ENCODE measurements at places on chromosomes 12 and 14.

GRCh38 chr12:84636801-84637290 is 275.8 kb downstream of the SLC6A15 start:
- DNase-seq, result no peak

- no peak for DNase-seq
These were observed 49.8 kb downstream of the ADCK1 start for GRCh38 chr14:77849711-77850110.

GRCh38 chr12:120710805-120711296 is 593 bp downstream of the UNC119B start:
- DNase-seq, result no peak

DNA sequence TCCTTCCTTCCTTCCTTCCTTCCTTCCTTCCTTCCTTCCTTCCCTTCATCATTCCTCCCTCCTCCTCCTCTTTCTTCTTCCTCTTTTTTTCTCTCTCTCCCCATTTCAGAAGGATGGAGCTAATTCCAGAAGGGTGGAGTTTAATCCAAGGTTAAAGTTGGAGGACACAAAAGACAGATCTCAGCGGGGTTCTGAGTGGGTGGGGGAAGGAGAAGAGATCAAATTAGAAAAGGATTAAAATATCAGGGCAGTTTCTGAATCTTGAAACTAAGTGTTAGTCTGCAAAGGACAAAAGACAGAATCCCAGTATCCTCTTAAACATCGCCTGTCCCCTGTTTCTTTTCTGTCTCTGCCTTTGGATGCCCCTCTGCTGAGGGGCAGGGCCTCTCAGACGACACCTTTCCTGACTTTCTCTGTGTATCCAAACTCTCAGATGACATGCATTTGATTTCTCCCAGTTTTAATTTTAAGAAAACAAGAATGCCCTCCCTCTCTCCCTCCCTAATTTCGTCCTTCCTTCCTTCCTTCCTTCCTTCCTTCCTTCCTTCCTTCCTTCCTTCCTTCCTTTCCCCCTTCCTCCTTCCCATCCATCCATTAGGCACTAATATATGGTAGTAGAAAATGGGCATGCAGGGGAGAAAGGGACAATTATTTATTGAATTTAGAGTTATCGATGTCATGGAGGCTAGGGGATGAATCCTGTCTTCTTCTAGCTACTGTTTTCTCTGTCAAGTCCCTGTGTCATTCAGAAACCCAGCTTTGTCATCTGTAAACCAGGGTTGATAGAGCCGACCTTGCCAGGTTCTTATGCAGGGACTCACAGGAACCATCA is 269.1 kb downstream of the VRK1 start:
- no peak for DNase-seq

DNA sequence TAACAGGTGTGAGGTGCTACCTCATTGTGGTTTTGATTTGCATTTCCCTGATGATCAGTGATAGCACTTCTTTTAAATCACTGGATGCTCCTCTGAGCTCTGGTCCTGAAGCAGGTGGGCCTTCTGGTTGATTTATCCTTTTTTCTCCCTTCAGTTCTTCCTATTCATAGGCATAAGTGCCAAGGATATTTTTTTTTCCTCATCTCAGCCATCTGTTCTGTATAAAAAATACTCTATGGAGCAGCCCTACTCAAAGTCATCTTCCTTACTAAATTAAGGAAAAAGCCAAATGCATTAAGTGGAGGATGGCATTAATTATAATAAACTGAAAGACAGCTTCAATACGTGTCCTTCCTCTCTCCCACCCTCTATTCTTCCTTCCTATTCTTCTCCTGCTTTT is 18.4 kb downstream of the SPIC start:
- no peak for DNase-seq

- no peak for DNase-seq
These were observed 2.5 kb upstream of the TEP1 start for GRCh38 chr14:20415782-20416206.

DNA sequence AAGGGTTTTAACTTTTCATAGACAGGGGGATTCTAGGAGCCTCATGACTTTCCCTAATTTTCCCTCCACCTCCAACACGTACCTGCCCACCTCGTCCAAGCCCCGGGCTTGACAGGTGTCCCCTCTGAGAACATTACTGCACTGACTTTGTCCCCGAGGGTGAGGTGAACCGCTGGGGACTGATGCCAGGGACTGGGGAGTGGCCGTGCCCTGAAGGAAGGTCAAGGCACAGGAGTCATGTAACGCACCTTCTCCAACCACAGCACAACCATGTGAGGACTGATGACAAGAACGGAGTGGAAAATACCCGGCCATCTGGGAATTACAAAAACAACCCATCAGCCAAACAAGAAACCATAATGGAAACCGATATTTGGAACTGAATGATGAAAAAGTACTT is 214.7 kb upstream of the C14orf180 start:
- no peak for DNase-seq

- DNase-seq, result no peak
These were observed 91.4 kb upstream of the ALX1 start for GRCh38 chr12:85188619-85189018.

GRCh38 chr14:55388160-55388559 is 23.5 kb downstream of the ATG14 start:
- no peak for DNase-seq

DNA sequence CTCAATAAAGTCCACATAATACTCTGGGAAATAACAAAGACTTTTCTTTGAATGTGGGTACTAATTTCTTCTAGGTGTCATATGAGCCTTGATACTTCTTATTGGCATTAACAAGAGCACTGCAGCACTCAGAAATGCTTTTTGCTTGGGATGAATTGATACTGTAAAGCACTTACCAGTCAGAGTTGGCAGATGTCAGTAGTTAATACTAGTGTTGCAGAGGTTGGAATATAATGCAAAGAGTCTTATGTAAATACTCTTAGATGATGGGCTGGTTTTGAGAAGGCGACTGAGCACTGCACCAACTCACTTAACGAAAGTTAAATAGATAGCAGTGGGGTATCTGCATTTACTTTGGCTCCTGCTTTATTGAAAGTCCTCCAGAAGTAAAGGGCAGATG is 25.6 kb upstream of the MBIP start:
- DNase-seq, result no peak

DNA sequence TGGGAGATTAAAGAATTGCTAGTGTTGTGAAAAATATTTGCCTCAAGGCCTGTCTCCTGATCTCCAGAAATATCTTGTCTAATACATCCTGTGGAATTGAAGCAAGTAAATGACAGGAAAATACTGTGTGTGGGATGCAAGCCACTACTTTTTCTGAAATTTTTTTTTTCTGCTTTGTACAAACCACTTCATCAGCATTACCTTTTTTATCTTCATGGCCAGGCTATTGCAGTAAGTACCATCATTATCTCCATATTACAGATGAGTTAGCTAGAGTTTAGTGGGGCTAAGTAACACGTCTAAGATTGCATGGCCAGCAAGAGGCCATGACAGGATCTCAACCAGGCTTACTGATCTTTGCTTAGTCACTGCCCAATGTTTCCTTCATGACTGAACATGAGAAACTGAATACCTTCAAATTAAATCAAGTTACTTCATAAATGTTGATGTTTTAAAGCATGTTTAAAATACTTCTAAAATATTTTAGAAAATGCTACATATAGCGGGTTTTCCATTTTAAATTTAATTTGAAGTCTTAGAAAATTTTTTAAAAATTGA is 273.7 kb downstream of the SLC6A15 start:
- no peak for DNase-seq

DNA sequence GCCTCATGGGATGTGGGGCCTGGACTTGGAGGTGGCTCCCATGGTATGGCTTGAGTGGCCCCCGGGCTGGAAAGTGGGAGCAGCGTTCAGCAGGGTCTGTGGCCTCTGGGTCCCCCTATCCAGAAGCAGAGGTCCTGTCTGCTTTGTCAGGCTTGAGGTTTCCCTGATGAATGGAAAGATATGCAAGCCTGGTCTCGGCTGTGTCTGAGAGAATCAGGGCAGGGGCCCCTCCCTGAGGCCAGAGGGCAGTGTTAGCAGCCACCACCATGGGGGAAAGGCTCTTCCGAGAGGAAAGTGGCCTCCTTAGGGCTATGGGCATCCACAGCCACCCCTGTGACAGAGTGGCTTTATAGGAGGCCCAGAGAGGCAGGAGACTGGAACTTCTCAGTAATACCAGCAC is 128.2 kb downstream of the VRK1 start:
- no peak for DNase-seq

GRCh38 chr14:92026548-92027190 is 13.2 kb downstream of the TRIP11 start:
- no peak for DNase-seq

DNA sequence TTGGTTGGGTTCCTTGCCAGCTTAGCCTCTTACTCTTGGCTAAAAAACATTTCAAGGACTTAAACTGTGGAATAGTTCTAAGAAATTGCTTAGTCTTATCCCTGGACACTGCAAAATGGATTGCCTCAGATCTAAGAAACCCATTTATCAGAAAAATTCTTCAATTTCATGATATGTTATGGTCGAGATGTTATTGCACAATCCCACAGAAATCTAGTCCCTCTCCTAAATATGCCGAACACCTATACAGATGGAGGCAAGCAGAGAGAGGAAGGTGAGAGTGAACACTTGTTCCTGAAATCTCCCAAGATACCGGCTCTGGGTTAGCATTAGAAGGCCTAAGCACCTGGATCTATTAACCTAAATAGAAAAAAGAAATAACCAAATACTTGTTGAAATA is 267.2 kb downstream of the PAWR start:
- no peak for DNase-seq

- DNase-seq, result no peak
These were observed 2.6 kb downstream of the LTB4R start for GRCh38 chr14:24313913-24314312.

- no peak for DNase-seq
These were observed 33.0 kb downstream of the RDH12 start for GRCh38 chr14:67734675-67735074.

DNA sequence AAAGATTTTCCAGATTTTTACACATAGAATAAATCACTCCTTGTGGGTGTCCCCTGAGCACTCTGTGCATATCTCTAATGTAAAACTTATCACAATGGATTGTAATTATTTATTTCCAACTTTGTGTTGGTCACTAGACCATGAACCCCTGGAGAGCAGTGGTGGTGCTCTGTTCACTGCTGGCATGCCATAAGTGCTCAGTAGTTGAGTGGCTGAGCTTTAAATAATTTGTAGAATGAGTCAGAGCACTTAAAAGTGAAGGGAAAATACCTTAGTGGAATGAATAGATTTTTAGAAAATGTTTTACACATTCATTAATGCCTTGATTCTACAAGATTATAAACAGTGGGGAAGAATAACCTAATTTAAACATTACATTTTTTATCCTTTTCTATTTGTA is 6.3 kb downstream of the MGAT4C start:
- DNase-seq, result no peak

GRCh38 chr12:84408936-84409335 is 503.7 kb downstream of the SLC6A15 start:
- DNase-seq, result no peak

GRCh38 chr14:31819281-31819680 is 257.8 kb upstream of the ARHGAP5 start:
- DNase-seq, result no peak

GRCh38 chr12:117803001-117803400 is 165.8 kb downstream of the KSR2 start:
- DNase-seq, result no peak

GRCh38 chr12:95191060-95191696 is 26.1 kb downstream of the FGD6 start:
- no peak for DNase-seq

GRCh38 chr14:96629082-96629481 is 126.9 kb downstream of the PAPOLA start:
- DNase-seq, result no peak

GRCh38 chr14:103882503-103883262 is 35.3 kb upstream of the PPP1R13B start:
- no peak for DNase-seq

DNA sequence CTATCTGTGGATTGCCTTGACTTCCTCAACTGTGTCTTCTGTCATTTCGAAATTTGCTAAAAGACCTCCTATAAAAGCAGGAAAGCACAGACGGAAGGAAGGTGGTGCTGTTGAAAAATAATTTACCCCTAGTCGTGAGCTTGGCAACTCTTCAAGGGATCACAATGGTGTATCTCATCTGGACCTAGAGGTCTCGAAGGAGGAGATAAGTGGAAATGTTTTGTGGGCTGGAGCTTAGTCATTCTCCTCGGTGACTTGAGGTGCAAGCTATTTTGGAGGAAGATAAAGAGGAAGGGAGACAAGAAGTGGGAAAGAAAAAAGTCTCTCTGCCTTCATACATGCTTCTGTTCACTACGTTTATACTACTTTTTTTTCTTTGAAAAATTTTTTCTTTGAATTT is 89.9 kb downstream of the FLRT2 start:
- DNase-seq, result no peak

DNA sequence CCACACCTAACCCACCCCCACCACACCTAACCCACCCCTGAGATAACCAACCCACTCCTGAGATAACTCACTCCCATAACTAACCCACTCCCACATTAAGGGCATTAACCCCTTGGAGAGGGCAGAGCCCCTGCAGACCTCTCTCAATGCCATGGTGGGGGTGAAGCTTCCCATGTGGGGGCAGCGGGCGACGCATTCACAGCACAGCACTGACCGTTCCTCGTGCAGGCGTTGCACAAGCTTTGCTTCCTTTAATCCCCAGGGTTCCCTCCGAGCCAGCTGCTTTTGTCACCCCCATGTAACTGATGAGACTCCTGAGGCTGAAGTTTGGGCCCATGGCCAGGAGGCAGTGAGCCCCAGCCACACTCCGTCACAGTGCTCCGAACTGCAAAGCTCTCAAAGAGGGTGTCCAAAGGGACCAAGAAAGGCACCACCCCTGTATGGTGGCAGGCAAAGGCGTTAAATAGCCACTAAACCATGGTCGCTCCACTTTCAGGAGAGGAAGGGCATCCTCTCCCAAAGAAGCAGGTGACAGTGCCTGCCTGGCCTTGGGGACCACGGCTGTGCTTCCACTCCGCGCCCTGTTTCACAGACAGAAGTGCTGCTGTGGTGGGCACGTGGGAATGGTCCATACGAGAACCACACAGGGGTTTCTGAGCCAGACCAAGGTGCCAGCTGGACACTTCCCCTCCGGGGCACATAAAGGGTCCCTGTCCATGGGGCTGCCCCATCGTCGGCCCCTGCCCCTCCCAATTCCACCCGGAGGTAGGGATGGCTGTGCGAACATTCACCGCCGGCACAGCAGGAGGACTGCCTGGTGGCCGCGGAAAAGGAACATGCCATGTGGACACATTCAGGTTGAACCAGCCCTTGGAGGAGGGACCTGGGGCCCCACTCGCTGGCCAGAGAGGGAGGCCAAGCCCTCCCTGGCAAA is 28.3 kb downstream of the GALNT9 start:
- no peak for DNase-seq

DNA sequence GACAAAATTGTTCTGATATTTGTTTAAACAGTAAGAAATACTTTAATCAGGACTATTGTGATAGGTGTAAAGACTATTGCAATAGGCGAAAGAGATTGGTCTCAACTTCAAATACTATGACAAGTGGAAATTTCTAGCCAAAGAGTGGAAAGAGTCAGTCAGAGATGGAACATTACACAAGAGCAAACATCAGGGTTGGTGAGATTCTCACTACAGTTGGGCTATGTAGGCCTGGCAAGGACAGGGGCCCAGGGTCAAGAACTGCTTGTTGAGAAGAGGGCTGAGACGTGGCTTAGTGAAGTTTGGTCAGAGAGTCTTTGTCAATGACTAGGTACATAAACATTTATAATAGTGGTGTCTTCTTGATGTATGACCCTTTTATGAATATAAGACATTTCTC is 19.4 kb downstream of the CAND1 start:
- DNase-seq, result no peak

All from cortex of kidney (tissue), 1 donor.